Stimulated activated CD8-positive, alpha-beta memory T cell treated with anti-CD3 and anti-CD28 coated beads, Interleukin-4, amount 100 ng/mL, for 1 hour (primary cell): ENCODE measurements at places on chromosomes 6 and 20.

GRCh38 chr20:56032251-56032650 is 26.9 kb upstream of the CBLN4 start:
- DNase-seq: no peak

DNA sequence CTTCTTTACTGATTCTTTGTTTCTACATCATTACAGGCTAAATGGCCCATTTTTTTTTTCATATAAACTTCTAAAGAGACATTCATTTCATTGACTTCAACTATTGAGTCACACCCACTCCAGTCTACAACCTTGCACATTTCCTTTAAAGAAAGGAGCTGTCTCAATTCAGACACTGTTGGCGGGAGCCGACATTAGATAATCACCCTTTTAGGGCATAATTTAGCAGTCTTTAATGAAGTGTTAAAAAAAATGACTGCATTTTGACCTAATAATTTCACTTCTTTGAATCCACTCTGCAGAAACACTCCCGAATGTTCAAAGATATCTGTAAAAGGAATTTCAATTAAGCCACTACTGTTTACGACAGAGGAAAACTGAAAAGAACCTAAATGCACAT is 1.5 kb downstream of the EPM2A start:
- no peak for DNase-seq

DNA sequence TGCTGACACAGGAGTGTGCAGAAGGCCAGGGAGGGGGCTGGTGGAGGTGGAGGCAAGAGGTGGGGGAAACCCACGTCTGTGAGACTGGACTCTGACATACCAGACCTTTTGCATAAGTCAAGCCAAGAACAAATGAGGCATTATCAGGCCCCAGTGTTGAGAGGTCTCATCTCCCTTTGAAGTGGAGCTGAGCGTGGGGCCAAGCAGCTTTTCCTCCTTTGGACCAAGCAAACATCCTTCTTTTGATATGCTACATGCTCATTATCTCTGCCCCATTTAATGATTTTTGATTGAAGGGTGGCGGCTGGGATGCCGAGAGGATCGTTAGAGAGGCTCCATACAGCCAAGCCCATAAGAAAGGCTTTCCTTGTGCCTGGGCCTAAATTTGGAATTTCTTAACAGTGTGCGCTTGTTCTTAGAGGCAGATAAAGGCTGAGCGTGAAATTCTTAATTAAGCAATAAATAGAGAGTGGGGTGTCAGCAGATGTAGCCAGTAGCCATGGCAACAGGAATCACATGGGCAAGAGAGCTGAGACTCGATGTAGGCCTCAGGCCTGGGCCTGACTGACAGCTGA is 244.5 kb downstream of the PKHD1 start:
- DNase-seq: no peak

DNA sequence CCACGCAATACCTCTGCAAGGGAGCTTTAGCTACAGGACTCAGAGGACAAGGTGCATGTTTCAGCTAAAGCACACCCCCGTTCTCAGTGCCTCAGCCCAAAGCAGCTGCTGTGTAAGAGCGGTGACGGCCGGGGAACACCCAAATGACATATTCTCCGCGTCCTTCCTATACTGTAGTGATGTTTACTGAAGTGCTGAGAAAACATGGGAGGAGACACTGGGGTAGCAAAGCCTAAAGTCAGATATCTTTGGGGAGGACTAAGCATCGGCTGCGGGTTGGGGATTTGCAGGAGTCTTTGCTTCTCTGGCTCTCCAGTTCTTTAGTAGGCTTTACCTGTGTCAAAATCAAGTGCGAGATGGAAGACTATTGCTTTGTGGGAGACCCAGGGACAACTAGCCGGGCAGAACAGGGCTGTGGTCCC is 1.7 kb downstream of the SLC22A23 start:
- no peak for DNase-seq

GRCh38 chr6:145206247-145206907 is 528.9 kb downstream of the EPM2A start:
- DNase-seq: no peak

GRCh38 chr20:7470912-7471311 is 469.3 kb downstream of the HAO1 start:
- no peak for DNase-seq

DNA sequence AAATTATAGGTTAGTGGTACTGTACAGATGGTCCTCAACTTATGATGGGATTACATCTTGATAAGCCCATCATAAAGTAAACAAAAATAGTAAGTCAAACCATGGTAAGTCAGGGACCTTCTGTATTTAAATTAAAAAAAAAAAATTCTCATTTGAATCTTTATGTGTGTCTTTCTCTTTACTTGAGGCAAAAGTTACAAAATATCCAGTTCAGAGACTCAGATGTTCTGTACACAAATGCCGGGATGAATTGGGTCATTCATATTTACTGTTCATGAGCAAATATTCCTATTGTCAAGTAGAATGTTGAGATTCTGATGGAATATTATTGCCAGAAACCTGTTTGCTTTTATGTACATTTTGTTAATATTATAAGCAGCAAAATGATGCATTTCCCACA is 13.4 kb downstream of the PHACTR2 start:
- DNase-seq: no peak

- DNase-seq: no peak
Observed at GRCh38 chr6:35541836-35542235, 29.1 kb upstream of the TULP1 start.

DNA sequence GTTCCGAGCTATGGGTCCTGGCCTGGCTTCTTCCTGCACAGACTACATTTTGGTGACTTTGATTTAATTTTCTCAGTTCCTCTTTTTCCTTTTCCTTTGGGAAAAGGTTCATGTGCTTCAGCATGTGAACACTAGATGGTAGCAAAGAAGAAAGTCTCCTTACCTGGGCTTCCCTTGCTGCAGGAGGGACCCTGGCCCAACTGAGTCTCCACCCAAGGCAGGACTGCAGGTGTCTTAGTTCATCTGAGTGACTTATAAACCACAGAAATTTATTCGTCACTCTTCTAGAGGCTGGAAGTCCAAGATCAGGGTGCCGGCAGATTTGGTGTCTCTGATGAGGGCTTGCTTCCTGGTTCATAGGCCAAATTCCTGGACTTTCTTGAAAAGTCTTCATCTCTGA is 163.2 kb downstream of the SYCP2 start:
- no peak for DNase-seq

DNA sequence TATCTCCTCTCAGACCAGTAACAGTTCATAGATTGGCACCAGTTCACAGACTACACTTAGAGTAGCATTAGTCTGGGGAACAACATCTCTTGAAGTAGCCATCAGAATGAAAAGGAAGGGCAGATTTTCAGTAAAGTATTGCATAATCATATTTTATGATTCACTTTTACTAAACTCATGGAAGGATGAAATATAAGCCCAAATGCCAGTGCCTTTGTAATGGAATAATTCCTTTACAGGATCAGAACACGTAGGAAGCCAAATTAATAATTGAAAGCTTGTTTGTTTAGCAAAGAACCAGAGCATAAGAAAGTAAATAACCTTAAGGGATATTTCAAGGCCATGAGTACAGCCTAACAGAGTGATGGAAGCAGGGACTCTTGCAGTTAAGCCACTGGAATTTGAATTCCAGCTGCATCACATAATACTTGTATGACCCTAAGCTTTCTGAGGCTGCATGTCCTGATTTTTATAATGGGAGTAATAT is 11.4 kb upstream of the LOC128125822 start:
- no peak for DNase-seq

DNA sequence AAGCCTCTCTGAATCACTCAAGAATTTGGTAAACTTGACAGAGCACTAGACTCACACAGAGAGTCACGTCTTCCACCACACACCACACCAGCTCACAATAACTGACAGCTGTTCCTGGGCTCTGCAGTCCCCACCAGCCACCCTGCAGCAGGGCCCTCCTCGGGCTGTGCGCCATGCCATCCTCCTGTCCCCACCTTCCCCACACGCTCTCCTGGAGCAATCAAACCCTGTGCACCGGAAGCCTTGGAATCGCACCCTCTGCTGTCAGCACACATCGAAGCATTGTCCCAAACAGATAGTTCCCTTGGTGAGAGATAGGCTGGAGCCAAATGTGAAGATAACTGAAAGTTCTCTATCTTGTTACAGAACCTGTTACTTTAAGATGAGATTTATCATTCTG is 191.0 kb downstream of the TBXT start:
- no peak for DNase-seq

DNA sequence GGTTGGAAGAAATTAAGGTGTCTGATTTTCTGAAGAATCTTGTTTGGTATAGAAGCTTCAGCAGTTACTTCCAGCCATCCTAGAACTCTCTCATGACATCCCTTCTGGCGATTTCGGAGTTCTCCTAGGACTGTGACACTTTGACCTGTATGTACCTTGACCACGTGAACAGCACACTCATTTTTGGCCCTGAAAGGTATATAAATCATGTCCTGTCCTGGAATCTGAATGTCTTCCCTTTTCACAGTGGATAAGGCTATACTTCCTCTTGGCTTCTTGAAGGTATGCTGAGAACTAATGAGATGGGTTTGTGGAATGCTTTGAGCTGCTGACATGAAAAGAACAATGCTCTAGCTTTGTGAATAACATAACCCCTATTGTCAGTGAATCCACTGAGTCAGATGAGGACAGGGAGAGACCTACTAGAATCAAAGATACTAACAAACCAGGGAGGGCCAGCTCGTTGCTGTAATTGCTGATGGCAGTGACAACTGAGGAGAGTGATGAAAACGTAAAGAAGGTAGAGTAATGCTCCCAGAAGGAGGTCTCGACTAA is 6.0 kb upstream of the ZDHHC14 start:
- DNase-seq: no peak

GRCh38 chr6:43806043-43806757 is 36.2 kb downstream of the VEGFA start:
- DNase-seq: no peak

DNA sequence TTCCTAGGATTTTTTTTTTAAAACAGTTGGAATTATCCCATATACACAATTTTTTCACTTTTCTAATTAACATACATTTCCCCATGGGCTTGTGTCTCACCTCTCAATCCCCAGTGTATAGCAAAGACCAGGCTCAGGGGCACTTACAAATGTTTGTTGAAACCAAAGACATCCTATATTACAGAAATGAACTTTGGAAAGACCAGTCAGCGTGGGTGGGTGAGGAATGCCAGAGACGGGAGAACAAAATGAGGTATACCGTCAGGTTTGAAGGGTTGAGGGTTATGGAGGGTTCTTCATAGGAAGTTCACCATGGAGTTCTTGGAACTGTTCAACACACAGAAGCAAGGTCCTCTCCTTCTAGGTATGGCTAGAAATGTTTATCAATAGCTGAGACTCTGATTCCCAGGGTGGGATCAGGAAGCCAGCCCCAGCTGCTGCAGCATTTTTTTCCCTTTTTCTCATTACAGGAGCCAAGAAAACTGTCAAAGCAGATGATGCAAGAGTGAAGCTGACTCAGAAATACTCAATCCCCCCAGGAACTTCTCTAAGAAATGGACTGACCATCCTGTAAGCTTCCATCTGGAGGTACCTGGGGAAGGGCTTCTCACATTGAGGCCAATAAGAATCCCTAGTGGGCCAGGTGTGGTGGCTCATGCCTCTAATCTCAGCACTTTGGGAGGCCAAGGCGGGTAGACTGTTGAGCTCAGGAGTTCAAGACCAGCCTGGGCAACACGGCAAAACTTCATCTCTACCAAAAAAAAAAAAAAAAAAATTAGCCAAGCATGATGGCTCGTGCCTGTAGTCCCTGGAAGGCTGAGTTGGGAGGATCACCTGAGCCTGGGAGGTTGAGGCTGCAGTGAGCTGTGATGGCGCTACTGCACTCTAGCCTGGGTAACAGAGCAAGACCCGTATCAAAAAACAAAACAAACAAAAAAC is 15.9 kb upstream of the TBC1D20 start:
- no peak for DNase-seq

DNA sequence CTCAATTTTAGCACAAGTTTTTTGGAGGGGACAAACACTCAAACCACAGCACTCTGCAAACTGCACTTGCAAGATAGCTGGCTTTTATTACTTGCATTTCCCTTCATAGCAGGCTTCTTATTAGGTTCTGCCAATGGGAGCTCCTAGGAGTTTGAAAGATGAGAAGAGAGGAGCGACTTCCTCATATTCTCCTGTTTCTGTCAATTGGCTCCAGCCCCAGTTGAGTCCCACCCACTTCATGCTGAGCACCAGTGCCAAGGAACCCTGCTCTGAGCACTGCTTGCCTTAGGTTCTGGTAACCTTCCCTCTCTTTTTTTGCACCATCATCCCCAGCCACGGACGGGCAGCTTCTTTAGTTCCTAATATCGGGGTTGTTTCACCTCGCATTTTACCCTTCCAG is 67.9 kb downstream of the PSMB1 start:
- no peak for DNase-seq

GRCh38 chr6:136337121-136337520 is 47.5 kb upstream of the BCLAF1 start:
- no peak for DNase-seq

- no peak for DNase-seq
Observed at GRCh38 chr20:17762243-17762872, 62.6 kb downstream of the BANF2 start.

- DNase-seq: no peak
Observed at GRCh38 chr6:157637941-157638662, 184.9 kb upstream of the SNX9 start.

DNA sequence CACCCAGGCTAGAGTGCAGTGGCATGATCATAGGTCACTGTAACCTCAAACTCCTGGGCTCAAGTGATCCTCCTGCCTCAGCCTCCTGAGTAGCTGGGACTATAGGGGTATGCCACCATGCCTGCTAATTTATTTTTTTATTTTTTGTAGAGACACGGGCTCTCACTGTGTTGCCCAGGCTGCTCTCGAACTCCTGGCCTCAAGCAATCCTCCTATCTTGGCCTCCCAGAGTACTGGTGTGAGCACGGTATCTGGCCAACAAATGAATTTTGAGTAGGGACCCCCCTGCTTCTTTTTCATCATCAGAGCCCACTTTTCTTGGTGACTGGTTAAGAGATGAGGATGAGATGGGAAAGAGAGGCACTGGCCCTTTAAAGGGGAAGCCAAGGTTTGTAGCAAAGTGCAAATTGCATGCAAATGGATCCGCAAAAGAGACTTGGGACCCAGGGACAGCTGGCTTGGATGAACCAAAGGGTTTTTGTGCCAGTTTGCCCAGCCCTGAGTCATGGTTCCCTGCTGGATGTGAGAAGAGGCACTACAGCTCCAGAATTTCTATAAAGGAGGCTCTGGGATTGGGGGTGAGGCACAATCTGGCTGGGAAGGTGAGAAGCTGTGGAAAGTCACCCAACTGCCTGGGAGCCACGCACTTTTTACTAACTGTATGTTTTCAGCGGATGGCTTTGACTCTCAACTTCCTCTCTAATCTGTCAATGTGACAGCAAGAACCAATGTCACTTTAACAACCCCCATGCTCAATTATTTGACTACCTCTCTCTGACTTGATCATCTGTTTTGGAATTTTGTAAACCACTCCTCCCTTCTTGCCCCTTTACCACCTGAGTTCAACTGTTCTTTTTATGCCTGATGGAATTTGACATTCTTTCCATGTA is 58.7 kb upstream of the RNF24 start:
- DNase-seq: no peak

GRCh38 chr6:98782772-98783171 is 51.6 kb upstream of the POU3F2 start:
- no peak for DNase-seq

DNA sequence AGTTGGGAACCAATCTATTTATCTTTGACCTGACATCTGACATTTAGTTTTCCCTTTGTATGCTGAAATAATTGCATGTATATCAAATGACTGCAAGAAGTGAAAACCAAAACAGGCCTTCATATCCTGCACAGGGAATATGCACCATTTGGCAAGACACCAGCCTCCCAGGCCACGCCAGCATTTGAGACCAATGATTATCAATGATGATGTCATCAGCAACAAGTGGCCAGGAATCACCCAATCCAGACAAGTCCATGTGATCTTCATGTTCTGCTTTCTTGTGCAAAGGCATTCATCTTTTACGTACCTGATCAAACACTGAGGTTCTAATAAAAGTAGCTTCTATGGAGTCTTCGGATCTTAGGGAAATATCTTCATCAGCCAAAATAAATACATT is 107.4 kb upstream of the TENT5A start:
- no peak for DNase-seq
